ENCODE measurements at places on chromosomes 1 and 21. TPM values are rescaled to one million over a fixed set of nuclear protein-coding genes. Genes with fewer than 3 reads are reported as not detected.

The LRRC53 gene
- total RNA-seq, result not detected

The FCRL5 gene
- 0.03 TPM for total RNA-seq

The APCS gene
- total RNA-seq, result not detected

The KPRP gene
- total RNA-seq, result not detected

The GUK1 gene
- total RNA-seq, result 116 TPM

The WNT4 gene
- total RNA-seq, result 0.17 TPM

The C1orf226 gene
- 1.2 TPM for total RNA-seq

The CYB561D1 gene
- 5.0 TPM for total RNA-seq

The CDK18 gene
- 0.96 TPM for total RNA-seq

The TEKT2 gene
- not detected for total RNA-seq

The OR4F16 gene
- not detected for total RNA-seq

The OVAAL gene
- not detected for total RNA-seq

The SLAMF8 gene
- 0.22 TPM for total RNA-seq

The FCRL6 gene
- total RNA-seq, result not detected

The ZNF648 gene
- not detected for total RNA-seq

The OR10J5 gene
- not detected for total RNA-seq

The MROH9 gene
- not detected for total RNA-seq

The IL12RB2 gene
- 0.12 TPM for total RNA-seq

The KCNN3 gene
- not detected for total RNA-seq

The TAGLN2 gene
- 990 TPM for total RNA-seq

The PM20D1 gene
- total RNA-seq, result not detected

The VAV3 gene
- total RNA-seq, result 0.29 TPM

The MCOLN2 gene
- total RNA-seq, result 2.3 TPM

The BRDT gene
- not detected for total RNA-seq

The ADAMTS1 gene
- total RNA-seq, result 0.05 TPM

The CNKSR1 gene
- total RNA-seq, result 0.15 TPM

The KCNC4 gene
- 3.8 TPM for total RNA-seq

The PRELP gene
- 0.02 TPM for total RNA-seq

The RNASEL gene
- total RNA-seq, result 2.0 TPM

The ACKR1 gene
- total RNA-seq, result not detected
